Fibroblast of lung (primary cell): ENCODE measurements at places on chromosomes 2 and 18. TPM values are rescaled to one million over a fixed set of nuclear protein-coding genes. Genes with fewer than 3 reads are reported as not detected.

GRCh38 chr2:220076734-220077133, 449.3 kb downstream of the SLC4A3 start:
- peak; percentile 80 for DNase-seq

RGPD3 gene
- total RNA-seq, result 0.17 and 0.26 TPM in 2 replicates

DNA sequence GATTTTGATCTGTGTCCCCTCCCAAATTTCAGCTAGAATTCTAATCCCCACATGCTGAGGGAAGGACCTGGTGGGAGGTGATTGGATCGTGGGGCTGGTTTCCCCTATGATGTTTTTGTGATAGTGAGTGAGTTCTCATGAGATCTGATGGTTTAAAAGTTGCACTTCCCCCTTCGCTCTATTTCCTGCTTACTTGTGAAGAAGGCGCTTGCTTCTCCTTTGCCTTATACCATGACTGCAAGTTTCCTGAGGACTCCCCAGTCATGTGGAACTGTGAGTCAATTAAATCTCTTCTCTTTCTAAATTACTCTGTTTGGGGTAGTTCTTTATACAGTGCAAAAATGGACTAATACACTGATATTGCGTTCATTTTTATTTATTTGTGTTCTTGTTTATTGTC, 636.8 kb upstream of the LINC00305 start:
- DNase-seq, result no peak

MREG gene
- 1.8 and 3.5 TPM in 2 replicates for total RNA-seq

GRCh38 chr2:234031207-234031606, 19.3 kb upstream of the SPP2 start:
- peak; percentile 52 for DNase-seq

DNAJC5G gene
- not detected in 2 replicates for total RNA-seq

RAPGEF4 gene
- total RNA-seq, result 1.3 and 3.0 TPM in 2 replicates
